ENCODE measurements at places on chromosomes 2 and 18. TPM values are rescaled to one million over a fixed set of nuclear protein-coding genes. Genes with fewer than 3 reads are reported as not detected.

GRCh38 chr18:55400081-55400480, 187.9 kb downstream of the TCF4 start:
- DNase-seq: no peak

- DNase-seq: no peak
Observed at GRCh38 chr18:48902023-48902855, 48.5 kb downstream of the SMAD7 start.

- no peak for DNase-seq
Observed at GRCh38 chr18:50158866-50159653, 35.9 kb downstream of the MYO5B start.

DNA sequence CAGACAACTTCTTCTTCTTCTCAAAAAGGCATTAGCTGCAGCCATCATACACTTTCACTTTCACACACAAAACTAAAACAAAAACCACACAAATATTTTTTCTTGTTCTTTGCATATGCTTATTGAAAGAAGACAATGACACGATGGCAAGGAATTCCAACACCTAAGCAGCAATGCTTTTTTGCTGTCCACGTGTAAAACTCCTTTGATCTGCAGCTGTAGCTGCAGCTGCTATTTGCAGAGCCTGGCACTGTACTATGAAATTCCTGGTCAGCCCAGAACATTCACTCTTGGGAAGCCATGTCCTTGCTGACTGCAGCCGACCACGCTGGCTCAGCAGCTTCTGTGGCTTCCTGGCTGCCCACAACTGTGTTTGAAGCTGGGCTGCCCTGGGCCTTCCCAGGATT, 316.2 kb downstream of the CDH2 start:
- no peak for DNase-seq

- DNase-seq: no peak
Observed at GRCh38 chr18:76348267-76349066, 146.6 kb downstream of the ZNF516 start.

DNA sequence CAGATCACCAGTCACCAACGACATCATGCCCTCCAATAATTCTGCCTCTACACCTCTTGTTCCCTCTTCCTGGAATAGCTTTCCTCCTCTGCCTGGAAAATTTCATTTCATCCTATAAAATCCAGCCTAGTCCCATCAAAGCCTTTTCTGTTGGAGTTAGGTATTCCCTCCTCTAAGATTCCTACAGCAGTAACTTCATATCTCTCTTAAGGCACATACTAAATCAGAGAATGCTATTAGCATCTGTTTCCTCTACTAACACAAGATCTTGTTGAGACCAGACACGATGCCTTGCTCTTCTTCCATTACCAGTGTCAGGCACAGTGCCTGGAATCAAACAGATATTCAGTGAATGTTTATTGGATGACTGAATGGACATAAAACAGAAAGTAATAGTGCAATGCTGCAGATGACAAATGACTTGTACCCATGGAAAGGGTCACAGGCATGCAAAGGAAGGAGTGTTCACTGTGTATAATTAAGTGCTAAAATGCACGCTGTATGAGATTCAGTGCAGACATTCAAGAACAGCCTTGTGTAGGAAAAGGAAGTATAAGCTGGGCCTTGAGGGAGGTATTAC, 342.0 kb upstream of the ACVR2A start:
- no peak for DNase-seq

The RTP5 gene
- total RNA-seq: not detected

Data from H1 (cell line).